Chondrocyte (in vitro differentiated cells): ENCODE measurements at places on chromosomes 13 and 19. TPM values are rescaled to one million over a fixed set of nuclear protein-coding genes. Genes with fewer than 3 reads are reported as not detected.

Gene TSSK6
- 1.3 to 1.8 TPM (median 1.4 TPM) in 3 replicates for total RNA-seq

Gene COL5A3
- total RNA-seq, result 24.8 to 65.9 TPM (median 63.6 TPM) in 3 replicates

Gene ZSWIM4
- 6.8 to 10.6 TPM (median 9.5 TPM) in 3 replicates for total RNA-seq

Gene ADGRE1
- total RNA-seq, result not detected in 3 replicates

Gene CEACAM5
- total RNA-seq, result not detected in 3 replicates

Gene RASIP1
- total RNA-seq, result 0.31 to 1.00 TPM (median 0.62 TPM) in 3 replicates

Gene CFAP97D2
- total RNA-seq, result not detected in 3 replicates

Gene CYSLTR2
- total RNA-seq, result not detected in 3 replicates

Gene SYNE4
- total RNA-seq, result 0.27 to 1.2 TPM (median 0.49 TPM) in 3 replicates

Gene GPR32
- not detected in 3 replicates for total RNA-seq

Gene TMC4
- 0.73 to 3.7 TPM (median 3.2 TPM) in 3 replicates for total RNA-seq

Gene PRX
- total RNA-seq, result 3.6 to 4.9 TPM (median 4.5 TPM) in 3 replicates

Gene OR4F17
- total RNA-seq, result not detected in 3 replicates

Gene CD22
- not detected in 3 replicates for total RNA-seq

Gene KIR2DL1
- not detected in 3 replicates for total RNA-seq

Gene FAM216B
- total RNA-seq, result not detected in 3 replicates

Gene SIGLEC9
- total RNA-seq, result not detected in 3 replicates

Gene FCAR
- total RNA-seq, result not detected in 3 replicates

Gene CACNA1A
- total RNA-seq, result 0.41 to 0.58 TPM (median 0.42 TPM) in 3 replicates

Gene LILRB5
- not detected in 3 replicates for total RNA-seq

Gene DIRAS1
- total RNA-seq, result 14.1 to 20.9 TPM (median 20.2 TPM) in 3 replicates

Gene RFPL4AL1
- not detected in 3 replicates for total RNA-seq

Gene SIGLEC8
- not detected in 3 replicates for total RNA-seq

Gene FGF22
- not detected in 3 replicates for total RNA-seq

Gene SLC6A16
- total RNA-seq, result 3.5 to 5.2 TPM (median 3.5 TPM) in 3 replicates

Gene APOC4
- total RNA-seq, result not detected in 3 replicates

Gene IGLON5
- 0.07 TPM in 1 of 3 replicates, not detected in the others for total RNA-seq

Gene TEX26
- not detected in 3 replicates for total RNA-seq

Gene CDX2
- total RNA-seq, result not detected in 3 replicates

Gene NOTCH3
- total RNA-seq, result 78.6 to 559 TPM (median 553 TPM) in 3 replicates

Gene C13orf42
- total RNA-seq, result not detected in 3 replicates

Gene CYP4F3
- not detected in 3 replicates for total RNA-seq

Gene ZNF440
- total RNA-seq, result 8.2 to 11.6 TPM (median 8.4 TPM) in 3 replicates

Gene COX7A1
- total RNA-seq, result not detected in 3 replicates

Gene FLT1
- total RNA-seq, result 0.60 to 1.5 TPM (median 0.65 TPM) in 3 replicates

Gene ELSPBP1
- not detected in 3 replicates for total RNA-seq

Gene CASP14
- total RNA-seq, result not detected in 3 replicates

Gene DIS3
- total RNA-seq, result 28.3 to 33.4 TPM (median 30.5 TPM) in 3 replicates

Gene APOC1
- 2.2 to 6.9 TPM in 2 of 3 replicates, not detected in the other for total RNA-seq

Gene ICAM1
- total RNA-seq, result 3.5 to 21.8 TPM (median 19.0 TPM) in 3 replicates

Gene POU4F1
- total RNA-seq, result not detected in 3 replicates

Gene CCDC169
- 1.8 to 2.3 TPM (median 2.2 TPM) in 3 replicates for total RNA-seq

Gene RSPH6A
- total RNA-seq, result 0.15 TPM in 1 of 3 replicates, not detected in the others

Gene C19orf18
- 1.4 to 2.1 TPM (median 1.7 TPM) in 3 replicates for total RNA-seq

Gene NDUFA3
- 77.4 to 93.7 TPM (median 92.1 TPM) in 3 replicates for total RNA-seq

Gene ZNF582
- 1.6 to 4.1 TPM (median 2.3 TPM) in 3 replicates for total RNA-seq

Gene CLDND2
- 1.5 TPM in 1 of 3 replicates, not detected in the others for total RNA-seq

Gene CGB3
- not detected in 3 replicates for total RNA-seq

Gene DCT
- total RNA-seq, result not detected in 3 replicates

Gene IRGC
- total RNA-seq, result not detected in 3 replicates
